ENCODE measurements at places on chromosomes 16 and 17.

- DNase-seq: peak; percentile 50
Observed at GRCh38 chr17:38705523-38705802, 390 bp downstream of the MLLT6 start.

GRCh38 chr16:2002406-2003230 is 7.0 kb downstream of the ZNF598 start:
- no peak for DNase-seq

GRCh38 chr17:38351412-38352222 is at the start of gene SOCS7:
Gene SOCS7 (plus strand): TSS chr17:38351844. CDS start chr17:38352053, 209 bp downstream.
- peak; percentile 95 for DNase-seq

DNA sequence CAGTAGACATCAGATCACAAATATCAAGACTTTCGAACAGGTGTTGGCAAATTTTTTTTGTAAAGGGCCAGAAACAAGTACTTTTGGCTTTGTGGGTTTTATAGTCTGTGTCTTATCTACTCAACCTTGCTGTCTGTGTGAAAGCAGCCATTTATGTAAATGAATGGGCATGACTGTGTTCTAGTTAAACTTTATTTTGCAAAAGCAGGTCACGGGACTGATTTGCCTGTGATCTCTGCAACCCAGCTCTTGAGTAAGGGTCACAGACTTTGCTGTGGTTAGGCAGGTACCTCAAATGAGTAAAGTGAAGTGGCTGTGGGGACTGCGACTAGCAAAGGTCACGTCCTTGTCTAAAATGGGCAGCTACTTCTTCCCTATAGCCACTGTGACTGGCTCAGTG is 136.5 kb downstream of the FTO start:
- no peak for DNase-seq

GRCh38 chr17:8718001-8718563 is 26.6 kb downstream of the CCDC42 start:
- DNase-seq: no peak

DNA sequence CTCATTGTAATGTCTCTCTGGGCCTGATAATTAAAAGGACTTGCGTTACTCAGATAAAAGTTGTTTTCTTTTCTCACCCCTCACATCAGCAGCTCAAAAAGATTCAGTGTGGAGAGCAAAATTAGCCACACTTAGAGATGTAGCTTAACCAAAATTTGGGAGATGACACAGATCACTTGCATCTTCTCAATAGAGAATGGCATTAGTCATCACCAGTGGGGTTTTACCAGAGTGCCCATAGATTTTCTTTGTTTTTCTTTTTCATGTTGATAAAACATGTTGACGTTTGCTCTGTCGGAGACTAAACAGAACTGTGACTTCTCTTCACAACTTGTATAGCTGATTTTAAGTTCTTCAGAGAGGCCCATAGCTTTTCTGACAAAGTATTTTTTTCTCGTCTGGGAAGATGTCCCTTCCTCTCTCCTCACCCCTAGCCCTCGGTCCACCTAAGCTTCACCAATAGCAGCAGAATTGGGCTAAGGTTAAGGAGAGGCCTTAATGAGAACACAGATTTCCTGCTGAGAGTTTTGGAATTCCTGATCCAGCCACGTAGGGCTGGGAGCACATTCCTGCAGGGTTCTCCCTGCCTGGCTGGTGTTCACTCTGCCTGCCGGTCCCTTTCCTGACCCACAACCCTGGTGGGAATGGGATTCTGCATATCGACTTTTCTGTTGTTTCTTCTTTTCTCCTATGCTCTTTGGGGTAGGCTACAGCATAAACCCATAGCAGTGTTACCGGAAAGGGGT is 92.6 kb downstream of the CACNG3 start:
- no peak for DNase-seq

DNA sequence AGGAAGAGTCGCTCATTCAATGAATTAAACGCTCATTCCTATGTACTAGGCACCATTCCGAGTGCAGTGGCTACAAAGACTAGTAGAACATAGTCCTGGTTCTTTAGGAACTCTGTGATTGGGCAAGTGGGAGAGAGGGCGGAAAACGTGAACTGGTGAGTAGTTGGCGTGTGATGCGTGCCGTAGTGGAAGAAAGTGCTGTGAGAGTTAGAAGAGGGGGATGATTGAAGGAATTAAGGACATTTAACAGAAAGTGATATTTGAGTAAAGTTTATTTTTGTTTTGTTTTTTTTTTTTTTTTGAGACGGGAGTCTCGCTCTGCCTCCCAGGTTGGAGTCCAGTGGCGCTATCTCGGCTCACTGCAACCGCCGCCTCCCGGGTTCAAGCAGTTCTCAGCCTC is 7.9 kb upstream of the SLFN14 start:
- no peak for DNase-seq

GRCh38 chr16:75983741-75984381 is 257.6 kb upstream of the CPHXL start:
- no peak for DNase-seq

- no peak for DNase-seq
Observed at GRCh38 chr17:37315601-37316000, 60.2 kb upstream of the C17orf78 start.

GRCh38 chr17:70096861-70097260 is 21.8 kb downstream of the KCNJ16 start:
- no peak for DNase-seq
